ENCODE measurements at places on chromosomes 11 and 22.
A peak's percentile ranks its signal among the peaks of the same experiment; 100 is the strongest.

DNA sequence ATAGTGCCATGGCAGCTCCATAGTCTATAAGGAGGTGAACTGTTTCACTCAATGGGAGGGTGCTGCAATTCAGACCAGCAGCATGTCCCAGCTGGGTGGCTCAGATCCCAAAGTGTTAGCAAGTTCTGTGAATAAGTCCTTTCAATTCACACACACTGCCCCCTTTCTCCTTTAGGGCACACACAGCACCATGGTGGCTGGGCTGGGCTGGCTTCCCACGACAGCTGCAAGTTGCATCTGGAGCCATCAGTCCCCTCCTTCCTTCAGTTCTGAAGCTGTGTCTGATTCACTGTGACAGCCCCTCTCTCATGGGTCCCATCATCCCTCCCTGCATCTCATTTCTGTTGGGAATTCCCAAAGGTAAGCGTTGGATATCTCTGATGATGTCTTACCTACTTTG, 324.1 kb upstream of the NCAM1 start:
- no peak for DNase-seq

DNA sequence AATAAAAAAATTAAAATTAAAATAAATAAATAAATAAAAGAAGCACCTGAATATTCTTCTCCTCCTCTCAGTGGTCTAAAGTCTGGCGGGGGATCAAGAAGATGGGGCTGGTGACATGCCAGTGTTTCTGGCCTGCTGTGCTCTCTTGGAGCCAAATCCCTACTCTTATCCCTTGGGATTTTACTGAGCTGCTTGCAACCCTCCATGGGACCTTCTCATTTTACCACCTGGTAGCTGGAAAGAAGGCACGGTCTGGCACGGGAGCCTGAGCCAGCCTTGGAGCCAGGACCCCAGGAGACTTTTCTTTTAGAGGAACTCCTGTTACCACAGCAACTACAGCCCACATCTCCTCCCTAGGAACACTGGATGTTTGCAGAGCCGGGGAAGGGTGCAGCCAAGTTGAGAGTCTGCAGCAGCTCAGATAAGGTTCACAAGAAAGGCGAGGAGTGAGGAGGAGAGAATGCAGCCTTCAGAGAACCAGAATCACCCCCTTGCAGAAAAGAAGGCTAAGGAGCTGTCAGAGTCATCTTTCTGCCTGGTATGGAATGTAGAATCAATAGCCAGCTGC, 21.4 kb downstream of the CD6 start:
- DNase-seq = no peak

GRCh38 chr11:8368194-8368593, 104.5 kb upstream of the LMO1 start:
- DNase-seq = no peak

DNA sequence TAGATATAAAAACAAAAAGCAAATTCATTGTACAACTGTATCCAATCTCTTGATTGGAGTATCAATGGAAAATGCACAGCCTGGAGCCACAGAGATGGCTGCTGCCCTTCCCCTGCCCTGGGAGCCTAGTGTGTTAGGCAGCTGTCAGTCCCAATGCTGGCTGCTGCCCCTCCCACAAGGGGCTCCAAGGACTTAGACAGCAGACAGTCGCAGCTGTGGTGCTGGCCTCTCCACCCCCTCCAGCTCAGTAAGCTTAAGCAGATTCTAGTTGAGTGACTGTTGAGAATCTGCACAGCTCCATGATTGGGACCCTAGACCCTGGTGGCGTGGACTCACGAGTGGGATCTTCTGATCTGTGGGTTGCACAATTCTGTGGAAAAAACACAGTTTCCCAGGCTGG, 1511.2 kb downstream of the FAM181B start:
- DNase-seq = no peak

DNA sequence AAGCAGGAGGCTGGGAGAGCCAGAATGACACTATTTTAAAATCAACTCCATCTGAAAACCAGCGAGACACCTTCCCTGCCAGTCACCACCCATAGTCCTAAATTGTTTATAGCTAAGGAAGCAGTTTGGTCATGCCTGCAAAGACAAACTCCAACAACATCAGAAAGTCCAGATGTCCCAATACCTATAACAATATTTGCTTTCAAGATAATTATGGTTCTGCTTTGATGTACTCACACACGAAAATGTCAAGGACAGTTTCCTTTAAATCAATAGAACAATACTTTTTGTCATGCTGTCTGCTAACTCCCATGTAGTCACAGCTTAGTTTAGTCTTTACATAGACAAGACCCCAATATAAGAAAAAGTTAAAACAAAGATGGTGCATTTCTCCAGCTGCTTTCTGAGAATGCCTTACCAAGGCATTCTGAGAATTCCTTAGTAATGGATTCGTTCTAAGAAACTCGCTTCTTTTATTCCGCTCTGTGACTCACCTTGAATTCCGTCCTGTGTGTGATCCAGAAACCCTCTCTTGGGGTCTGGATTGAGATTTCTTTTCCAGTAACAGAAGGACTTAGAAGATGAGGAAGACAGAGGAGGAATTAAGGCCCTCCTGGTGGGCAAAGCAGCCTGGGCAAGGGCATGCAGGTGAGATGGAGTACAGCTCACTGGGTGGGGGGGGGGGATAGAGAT, 9.6 kb upstream of the SCGB2A2 start:
- DNase-seq = no peak

DNA sequence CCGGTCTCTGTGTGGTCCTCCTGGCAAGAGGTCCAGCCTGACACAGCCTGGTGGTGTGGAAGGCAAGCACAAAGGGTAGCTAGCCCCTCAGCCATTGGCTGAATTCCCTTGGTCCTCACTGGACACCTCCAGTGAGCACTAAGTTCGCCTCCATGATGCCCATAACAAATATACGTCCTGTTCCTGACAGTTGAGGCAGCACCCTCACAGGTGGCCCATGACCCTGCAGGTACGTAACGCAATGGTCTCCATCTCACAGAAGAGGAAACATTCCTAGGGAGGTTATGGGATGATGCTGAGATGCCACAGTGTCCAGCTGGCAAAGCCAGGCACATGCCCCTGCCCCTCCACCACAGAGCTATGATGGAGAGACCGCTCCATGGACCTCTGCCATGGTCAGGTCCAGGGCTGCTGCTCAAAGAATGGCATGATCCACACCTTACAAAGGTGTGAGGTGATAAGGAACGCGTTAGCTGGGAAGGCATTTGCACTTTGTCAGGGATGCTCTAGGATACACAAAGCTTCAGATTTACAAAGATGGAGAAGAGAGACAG, 1.4 kb upstream of the GNAZ start:
- no peak for DNase-seq

DNA sequence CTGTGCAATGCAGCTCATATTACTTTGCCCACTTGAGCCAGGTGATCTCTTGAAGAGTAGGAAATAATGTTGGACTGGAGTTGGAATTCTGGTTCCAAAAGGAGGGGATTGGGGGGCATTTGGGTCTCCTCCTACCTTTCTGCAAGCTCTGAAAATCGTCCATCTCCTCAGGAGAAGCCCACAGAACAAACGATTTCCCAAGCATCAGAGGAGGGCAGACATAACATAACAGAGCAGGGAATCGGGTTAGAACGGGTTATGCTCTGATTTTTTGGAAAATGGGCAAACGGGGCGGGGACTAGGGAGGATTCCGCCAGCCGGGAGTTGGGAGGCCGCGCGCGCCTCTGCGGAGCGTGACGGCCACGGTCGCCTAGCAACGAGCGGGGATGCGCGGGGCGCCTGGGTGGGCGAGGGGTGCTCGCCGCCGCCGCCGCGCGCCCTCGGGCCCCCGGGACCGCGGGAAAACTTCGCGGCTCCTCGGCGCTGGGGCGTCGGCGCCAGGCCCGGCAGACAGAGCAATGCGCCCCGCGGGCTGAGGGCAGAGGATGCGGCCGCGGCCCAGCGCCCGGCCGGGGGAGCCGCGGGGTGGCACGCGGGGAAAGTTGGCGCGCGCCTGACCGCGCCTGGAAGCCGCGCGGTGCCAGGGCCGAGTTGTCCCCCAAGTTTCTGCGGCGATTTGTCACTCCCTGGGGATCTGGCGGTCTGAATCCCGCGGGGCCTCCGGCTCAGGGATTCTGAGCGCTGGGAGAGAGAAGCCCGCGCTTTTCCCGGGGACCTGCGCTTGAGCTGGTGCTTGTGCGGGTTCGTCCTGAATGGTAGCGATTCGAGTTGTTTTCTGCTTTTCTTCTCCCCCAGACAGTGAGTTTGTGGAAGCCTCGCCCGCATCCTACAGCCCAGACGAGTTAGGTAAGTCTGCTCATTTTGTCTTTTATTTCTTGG, 27.8 kb upstream of the AMOTL1 start:
- DNase-seq = peak; percentile 17

DNA sequence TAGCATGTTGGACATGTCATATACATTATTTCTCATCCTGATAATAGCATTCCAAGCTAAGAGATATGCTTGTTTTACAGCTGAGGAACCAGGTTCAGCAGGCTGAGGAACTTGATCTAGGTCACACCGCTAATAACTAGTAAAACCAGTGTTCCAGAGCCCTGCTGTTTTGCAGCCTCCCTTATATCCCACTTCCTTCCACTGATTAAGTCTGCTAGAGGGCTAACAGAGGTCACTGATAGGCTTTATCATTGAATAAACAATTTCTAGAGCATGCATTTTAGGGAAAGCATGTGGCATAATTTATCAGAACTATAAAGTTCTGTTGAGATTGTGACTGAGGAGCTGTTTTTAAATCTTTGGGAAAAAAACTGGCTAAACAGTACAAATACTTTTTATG, 54.0 kb downstream of the UVRAG start:
- DNase-seq = no peak

GRCh38 chr11:102990145-102990544, 34.6 kb upstream of the MMP13 start:
- DNase-seq = no peak

- no peak for DNase-seq
Measured at GRCh38 chr11:8715501-8715900, 32.9 kb downstream of the RPL27A start.

GRCh38 chr11:70429724-70430521, 31.6 kb downstream of the CTTN start:
- DNase-seq = no peak

GRCh38 chr11:15695096-15695721, 580.5 kb downstream of the INSC start:
- no peak for DNase-seq

DNA sequence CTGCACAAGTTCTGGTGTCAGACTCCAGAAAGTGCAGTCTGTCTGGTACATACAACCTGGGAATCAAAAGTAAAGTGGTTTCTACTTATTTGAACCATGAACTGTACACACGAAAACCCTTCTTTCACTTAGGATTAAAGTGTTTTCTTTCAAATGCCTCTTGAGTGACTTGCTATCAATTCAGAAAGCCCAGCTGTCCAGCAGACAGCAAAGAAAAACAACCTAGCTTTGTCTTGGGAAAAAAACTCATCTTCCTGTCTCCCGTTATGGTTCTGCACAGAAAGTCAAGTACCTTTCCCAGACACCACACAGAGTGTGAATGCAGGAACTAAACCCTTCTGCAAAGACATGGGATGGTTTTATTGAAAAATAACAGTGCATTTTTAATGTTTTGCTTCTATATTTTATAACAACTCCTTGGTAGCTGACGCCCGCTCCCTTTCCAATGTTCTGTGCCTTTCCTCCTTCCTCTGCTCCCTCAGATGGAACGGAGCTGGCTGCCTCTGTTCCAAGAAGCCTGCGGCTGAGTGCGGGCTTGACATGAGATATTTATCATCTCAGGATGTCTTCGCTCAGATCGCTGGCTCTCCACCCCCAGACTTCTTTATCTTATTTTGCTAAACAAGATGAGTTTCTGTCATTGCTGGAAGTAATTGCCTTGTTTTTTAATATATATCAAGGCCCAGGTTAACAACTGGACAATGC, 322.3 kb upstream of the B3GAT1 start:
- DNase-seq = no peak

DNA sequence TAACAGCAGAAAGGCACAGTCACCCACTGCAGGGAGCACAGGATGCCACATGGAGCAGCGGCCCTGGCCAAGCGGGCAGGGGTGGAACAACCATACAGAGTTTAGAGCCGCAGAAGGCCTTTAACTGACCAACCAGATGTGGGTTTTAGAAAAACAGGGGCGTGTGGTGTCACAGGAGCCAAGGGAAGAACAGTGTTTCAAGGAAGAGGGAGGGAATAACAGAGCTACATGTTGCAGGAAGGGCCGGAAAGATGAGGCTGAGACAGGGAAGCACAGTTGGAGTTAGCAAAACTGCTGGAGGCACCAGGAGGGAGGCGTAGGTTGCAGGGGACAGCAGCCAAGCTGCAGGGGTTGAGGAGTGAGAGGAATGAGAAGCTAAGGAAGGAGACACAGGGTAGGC, 7.8 kb upstream of the NAA40 start:
- DNase-seq = no peak

DNA sequence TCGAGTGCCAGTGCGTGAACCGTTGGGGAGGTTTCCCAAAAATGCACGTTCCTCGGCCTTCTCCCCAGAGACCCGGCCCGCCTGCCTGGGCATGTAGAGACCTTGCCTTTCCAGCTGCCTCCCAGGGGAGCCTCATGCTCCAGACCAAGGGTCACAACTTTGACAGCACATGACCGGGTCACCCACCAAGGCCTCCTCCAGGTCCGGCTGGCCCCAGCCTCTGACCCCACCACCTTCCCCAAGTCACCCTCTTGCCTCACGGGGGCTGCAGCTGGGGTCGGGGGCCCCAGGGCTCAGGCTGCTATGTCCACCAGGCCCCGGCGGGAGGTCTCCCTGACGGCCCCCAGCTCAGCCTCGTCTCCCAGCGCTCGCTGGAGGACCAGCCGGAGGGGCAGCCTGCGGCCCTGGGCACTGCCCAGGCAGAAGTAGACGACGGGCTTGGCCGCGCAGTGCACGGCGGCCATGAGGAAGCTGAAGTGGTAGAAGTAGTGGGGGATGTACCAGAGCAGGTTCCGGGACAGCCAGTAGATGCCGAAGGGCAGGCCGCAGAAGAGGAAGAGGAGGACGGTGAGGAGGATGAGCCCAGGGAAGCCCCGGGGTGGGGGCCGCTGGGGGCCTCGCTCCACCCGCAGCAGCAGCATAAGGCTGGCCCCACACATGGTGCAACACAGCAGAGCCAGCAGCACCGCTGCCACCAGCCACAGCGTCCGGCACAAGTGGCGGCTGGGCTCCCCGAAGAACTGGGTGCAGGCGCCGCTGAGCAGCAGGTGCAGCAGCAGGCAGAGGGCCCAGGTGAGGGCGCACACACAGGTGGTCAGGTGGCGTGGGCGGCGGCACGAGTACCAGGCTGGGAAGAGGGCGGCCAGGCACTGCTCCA, 4.4 kb downstream of the MRGPRE start:
- DNase-seq = no peak

DNA sequence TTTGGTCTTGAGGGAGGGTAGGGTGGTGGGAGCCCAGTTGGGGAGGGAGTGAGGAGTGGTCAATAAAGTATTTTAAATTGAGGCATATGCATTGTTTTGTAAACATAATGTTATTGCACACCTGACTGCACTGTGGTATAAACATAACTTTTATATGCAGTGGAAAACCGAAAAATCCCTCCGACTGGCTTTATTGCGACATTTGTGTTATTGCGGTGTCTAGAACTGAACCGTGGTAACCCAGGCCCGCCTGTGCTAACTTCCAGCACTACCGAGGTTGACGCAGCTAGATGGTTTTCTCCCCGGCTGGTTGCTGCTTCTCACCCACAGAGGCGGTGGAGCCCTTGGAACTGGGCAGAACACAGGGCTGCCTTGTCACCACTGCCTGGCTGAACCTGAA, 7.6 kb upstream of the RNH1 start:
- DNase-seq = no peak

GRCh38 chr11:119531623-119532022, 108.7 kb upstream of the THY1 start:
- DNase-seq = no peak
